IPS DF 6.9 (cell line): ENCODE measurements at places on chromosomes 1 and 21.
A peak's percentile ranks its signal among the peaks of the same experiment; 100 is the strongest.

DNA sequence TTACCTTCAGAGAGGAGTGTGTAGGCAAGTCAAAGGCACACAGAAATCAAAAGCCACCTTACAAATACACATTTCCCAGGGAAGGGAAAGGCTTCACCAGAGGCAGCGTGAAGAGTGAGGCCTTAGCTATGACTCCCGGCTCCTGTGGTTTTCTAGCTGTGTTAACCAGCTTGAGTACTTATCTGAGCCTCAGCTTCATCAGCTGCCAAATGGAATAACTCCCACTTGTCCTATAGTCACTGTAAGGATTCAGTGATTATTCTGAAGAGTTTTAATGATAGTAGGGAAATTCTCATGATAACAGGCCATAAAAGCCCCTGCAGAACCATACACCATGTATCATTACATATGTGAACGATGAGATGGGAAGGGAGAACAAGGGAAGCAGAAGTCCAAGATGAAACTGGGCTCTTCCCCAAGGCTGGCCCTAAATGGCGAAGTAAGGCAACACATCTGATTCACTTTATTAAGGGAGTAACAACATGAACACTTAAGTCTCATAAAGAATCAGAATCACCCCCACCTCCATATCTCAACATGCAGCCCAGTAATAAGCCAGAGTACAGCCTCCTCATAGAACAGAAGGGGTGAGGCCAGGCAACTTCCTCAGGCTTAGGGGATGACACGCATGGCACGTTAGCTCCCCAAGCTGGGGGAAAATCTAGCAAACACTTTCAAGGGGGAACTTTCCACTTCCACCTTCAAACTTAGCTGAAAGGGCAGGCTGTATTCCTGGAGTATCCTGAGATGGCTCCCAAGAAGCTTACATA lies 63.7 kb downstream of the SLC66A1 start:
- DNase-seq = no peak

GRCh38 chr21:46347203-46347550 lies 23.2 kb downstream of the PCNT start:
- no peak for DNase-seq

GRCh38 chr1:117826540-117827078 lies 102.8 kb downstream of the GDAP2 start:
- no peak for DNase-seq

- DNase-seq = no peak
These were observed 31.0 kb downstream of the KIF21B start for GRCh38 chr1:200992382-200993048.

GRCh38 chr1:112704391-112704933 lies 2.5 kb downstream of the RHOC start:
- DNase-seq = no peak

- DNase-seq = no peak
These were observed 123.6 kb downstream of the DTL start for GRCh38 chr1:212158912-212159796.

GRCh38 chr1:107594536-107594935 lies 370.4 kb downstream of the VAV3 start:
- DNase-seq = no peak

- DNase-seq = no peak
These were observed 4.8 kb downstream of the TTLL7 start for GRCh38 chr1:83994111-83994510.

DNA sequence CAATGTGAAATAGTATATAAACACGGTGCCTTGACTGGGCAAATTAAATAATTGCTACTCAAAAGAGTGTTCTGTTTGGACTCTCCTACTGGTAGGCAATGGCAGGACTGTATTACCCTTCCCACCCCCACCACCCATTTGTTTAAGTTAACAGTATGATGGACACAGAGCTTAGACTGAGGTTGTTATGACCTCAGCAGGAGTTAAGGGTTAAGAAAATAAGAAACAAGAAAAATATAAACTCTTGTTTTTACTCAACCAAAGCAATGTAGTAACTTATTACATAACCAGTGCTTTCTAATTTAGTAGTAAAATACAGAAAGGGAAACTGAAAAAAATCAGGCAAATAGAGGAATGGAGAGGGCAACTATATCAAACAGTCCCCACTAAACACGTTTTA lies 19.9 kb upstream of the SERPINC1 start:
- DNase-seq = no peak

DNA sequence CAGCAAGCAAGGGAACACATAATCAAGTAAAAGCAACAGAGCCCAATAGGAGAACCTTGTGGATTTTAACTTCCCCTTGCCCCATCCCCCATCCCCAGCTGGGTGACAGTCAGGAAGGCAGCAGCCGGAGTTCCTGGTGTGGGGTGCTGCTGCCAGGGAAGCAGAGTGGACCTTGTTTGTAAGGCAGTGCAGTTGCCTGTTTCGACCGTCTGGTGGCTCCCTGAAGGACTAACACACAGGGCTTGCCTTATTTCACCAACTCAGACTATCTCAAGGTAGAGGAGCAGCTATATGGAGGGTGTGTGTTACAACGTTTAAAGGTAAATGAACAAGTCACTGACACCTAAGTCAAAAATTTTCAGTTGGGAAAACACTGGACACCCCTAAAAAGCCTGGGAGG lies 6.6 kb downstream of the KRTAP10-8 start:
- DNase-seq = no peak

GRCh38 chr1:7549277-7550161 lies 221.6 kb upstream of the VAMP3 start:
- DNase-seq = no peak

GRCh38 chr1:174953285-174954072 lies 46.3 kb upstream of the CACYBP start:
- DNase-seq = no peak

DNA sequence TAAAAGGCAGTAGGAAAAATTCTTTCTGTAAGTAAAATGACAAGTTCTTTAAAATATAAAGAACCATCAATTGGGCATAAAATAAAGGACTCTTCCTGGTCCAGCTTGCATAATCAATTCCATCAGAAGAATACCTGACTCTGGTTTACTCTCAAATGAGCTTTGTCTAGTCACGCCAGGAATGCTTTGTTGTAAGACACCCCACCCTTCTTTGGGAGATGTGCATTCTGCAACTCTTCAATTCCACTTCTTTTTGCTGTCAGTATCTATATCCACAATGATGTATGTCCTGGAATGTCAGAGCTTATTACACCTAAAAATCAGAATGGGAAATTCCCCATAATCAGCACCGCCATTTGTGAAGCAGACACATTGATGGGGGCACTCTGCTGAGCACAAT lies 76.1 kb downstream of the PTPN14 start:
- no peak for DNase-seq

- no peak for DNase-seq
These were observed 27.8 kb downstream of the H6PD start for GRCh38 chr1:9262096-9262986.

GRCh38 chr1:181767001-181767708 lies 283.8 kb downstream of the CACNA1E start:
- DNase-seq = no peak

DNA sequence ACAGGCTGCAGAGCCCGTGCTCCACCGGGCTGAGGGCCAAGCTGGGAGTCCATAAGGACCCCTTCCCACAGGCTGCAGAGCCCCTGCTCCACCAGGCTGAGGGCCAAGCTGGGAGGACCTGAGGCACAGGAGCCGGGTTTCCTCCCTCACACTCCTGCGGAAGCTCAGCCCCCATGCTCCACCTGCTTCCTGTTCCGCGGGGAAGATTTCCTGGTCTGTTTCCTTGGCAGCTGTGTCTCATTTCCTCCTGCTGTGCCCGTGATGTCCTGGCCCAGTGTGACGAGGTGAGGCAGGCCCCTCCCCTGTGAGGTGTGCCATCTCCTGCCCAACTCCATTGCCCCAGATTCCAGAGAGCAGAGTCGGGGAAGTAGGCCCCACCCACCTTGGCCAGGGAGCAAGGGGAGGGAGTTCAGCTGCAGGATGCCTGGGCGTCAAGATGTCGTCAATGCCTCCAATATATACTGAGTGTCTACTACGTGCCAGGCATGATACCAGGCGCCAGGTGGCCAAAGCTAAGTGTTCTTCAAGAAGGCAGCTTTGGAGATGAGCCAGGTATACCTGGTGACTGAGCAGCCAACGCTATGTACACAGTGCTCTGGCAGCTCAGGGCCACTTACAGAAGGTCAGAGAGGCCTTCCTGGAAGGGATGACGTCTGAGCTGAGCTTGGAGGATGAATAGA lies 58.8 kb downstream of the NAV1 start:
- DNase-seq = no peak

DNA sequence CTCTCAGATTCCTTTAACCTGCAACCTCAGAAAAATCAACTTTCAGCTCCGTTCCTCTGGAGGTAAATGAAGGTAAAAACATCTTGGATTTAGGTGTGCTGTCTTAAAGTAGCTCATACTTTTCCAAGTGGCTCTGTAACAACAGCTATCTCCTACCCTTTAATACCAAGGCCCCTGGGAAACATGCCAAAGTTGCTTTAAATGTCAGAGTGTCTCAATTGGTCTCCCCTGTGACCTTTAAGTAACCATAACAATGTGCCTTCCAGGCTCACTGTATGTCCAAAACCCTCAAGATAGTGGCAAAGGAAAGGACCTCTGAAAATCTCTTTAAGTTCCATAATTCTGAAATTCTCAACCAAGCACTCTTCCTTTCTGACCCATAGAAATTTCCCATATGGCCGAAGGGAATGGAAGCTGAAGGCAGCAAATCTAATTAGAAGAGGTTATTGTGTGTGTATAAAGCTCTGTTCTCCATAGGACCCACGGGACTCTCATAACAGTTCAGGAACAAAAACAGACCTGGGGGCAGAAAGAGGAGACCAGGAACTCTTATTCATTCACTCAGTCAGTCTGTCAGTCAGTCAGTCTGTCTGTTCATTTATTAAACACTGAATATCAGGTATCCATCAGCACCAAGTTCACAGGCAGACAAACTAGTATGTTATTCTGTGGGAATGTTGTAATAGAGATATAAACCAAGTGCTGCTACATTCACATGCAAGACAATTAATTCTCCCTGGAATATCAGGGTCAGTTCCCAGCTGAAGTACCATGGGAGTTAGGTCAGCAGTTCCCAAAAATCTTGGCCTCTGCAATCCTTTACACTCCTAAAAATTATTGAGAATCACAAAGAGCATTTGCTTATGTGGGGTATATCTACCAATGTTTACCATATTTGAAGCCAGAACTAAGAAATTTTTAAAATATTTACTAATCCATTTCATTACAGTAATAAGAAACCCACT lies 19.1 kb downstream of the ASTN1 start:
- DNase-seq = no peak

DNA sequence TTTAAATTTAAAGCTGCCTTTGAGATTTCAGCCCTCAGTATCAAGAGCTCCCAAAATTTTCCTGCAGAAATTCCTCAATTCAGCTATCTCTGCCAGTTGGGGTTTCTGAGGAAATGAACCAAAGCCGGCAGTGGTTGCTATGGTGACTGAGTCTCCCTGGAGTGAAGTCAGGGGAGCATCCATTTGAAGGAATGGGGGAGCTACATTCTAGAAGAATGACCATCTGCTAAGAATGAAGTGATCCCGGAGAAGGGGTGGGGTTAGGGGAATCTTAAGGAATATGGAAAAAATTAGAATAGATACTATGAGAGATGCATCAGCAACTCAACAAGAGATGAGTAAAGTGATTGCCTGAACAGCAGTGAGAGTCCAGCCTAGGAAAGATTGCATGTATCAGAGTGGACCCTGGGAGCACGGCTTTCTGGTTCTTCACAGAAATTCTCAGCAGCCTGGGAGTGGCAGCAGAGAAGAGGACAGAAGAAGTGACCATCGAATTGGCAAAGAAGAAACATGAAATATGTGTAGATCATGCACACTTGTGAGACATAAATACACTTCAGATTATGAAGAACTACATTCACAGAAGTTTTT lies 94.7 kb downstream of the CHD1L start:
- DNase-seq = peak; percentile 67

DNA sequence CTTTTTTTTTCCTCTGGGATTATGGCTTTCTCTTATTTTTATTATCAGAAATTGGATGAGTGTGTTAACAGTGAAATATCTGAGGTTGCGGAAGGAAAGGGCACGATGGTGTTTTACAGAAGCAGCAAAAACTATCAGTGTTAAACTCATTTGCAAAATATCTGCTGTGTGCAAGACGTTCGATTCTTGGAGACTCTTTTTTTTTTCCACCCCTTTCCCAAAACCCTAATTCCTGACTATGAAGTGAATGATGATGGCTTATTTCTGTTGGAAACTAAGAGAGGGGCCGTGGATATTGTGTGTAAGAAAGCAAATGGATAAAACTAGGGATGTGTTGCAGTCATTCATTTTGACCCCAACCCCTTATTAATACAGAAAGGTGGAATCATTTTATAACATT lies 677 bp downstream of the NCAM2 start:
- DNase-seq = no peak

DNA sequence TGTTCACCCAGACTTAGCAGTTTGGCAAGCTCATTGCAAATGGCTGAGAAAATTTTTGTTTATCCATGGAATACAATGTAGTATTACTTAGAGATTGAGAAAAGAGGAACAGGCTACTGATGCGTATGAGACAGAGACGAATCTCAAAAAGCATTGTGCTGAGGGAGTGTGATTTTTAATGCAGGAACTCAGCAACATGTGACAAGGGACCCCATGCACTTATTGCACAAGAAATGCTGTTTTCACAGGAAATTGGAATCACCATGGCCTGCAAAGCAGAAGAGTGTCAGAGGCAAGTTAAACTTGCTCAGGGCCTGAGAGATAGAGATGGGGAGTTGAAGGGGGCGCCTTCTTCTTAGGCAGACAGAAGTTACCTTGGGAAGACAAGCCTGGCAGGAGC lies 32.6 kb upstream of the TLR5 start:
- no peak for DNase-seq

DNA sequence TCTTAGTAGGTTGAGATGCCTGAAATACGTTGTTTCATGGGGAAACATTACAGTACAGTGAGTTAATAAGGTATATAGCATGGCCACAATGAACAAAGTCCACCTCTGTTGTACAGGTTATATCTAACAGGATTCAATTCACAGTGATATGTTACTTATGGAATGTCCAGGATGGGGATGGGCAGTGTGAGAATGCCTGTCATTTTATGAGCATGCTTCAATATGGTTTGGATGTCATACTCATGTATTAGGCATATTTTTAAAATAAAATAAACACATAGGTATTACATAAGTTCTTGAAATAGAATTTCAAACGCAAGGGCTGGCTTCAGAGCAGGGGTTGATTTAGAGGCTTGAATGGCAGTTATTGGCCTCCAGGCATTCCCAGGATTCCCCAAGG lies 6.1 kb upstream of the PHLDA3 start:
- DNase-seq = no peak

DNA sequence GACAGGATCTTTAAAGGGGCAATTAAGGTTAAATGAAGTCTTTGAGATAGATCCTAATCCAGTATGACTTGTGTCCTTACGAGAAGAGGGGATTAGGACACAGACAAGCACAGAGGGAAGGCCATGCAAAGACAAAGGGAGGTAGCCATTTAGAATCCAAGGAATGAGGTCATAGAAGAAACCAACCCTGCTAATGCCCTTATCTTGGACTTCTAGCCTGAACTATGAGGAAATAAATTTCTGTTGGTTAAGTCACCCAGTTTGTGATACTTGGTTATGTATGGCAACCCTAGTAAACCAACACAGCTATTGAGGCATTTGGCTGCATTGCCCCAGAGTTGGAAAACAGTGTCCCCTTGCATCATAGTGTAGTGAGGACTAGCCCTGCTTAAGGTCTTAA lies 121.3 kb downstream of the MAST2 start:
- no peak for DNase-seq

GRCh38 chr1:117675907-117676430 lies 70.1 kb downstream of the TENT5C start:
- no peak for DNase-seq
